ENCODE measurements at places on chromosomes 12 and 14.

DNA sequence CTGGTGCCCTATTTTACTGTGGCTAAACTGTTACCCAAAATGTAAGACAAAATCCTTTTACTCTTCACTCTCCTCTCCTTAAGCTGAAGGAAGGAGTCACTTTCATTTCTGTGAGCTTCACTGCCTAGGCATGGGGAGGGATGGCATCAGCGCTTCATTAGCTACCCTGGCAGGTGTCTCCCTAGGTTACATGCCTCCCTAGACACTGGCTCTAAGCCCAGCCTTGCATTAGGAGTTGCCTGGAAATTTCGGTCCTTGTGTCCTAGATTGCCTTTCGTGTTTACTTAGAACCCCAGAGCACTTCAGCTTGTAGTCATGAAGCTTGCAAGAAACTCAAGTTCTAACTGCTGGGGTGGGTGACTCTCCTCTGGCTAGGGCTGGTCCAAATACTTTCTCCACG, 520.5 kb upstream of the STXBP6 start:
- DNase-seq: no peak

DNA sequence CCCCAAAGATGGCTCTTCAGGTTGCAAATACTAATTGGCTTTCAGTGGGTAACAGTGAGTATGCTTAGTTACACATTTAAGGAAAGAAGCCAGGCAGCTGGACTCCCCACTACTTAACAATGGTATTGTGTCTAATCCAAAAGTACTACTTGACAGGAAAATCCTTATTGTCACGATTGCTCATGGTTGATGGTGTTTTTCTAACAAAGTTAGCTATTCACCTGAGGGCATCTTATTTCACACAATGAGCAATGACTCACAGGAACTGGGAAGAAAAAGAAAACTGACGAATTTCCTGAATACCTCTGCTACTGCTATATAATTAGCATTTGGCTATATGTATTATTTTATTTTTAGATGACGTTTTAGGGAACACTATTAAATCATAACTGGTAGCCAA, 33.4 kb upstream of the ALG10 start:
- no peak for DNase-seq

- no peak for DNase-seq
Observed at GRCh38 chr12:103799857-103800771, 40.9 kb downstream of the NT5DC3 start.

GRCh38 chr12:2414810-2415567, 362.2 kb downstream of the CACNA1C start:
- DNase-seq: no peak

DNA sequence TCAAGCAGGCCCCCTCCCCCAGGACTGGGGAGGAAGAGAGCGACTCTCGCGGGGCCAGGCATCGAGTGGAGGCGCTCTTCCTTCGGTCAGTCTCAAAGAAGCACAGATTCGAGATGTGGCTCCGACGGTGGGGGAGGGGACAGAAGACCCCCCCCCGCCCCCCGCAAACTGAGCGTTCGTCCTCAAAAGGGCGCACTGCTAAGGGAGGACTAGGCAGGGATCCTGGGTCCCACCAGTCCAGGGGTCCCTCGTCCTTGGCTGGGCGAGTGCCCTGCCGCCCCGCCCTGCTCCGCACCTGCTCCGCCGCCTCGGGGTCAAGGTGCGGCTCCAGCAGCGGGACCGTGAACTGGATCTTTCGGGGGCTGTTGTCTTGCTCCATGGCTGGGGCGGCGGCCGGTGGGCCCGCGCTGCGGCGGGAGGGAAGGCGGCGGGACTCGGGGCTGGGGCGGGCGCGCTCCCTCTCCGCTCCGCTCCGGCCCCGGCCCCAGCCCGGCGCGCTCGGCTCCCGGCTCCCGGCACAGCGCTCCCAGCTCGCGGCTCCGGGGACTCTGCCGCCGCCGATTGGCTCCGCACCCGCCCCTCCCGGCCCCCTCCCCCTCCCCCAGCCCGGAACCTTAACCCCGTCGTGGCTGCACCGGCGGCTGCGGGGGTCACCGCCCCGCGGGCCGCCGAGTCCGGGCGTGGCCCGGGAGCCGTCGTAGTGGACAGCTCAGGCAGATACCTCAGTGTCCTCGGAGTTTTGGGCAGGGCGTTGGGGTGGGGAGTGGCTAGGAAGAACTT, at the start of gene PPP1R1A:
TSS of gene PPP1R1A (minus strand) at position 550 of the 780 bp plus-strand sequence. CDS start at position 379, 171 bp downstream.
- DNase-seq: no peak

DNA sequence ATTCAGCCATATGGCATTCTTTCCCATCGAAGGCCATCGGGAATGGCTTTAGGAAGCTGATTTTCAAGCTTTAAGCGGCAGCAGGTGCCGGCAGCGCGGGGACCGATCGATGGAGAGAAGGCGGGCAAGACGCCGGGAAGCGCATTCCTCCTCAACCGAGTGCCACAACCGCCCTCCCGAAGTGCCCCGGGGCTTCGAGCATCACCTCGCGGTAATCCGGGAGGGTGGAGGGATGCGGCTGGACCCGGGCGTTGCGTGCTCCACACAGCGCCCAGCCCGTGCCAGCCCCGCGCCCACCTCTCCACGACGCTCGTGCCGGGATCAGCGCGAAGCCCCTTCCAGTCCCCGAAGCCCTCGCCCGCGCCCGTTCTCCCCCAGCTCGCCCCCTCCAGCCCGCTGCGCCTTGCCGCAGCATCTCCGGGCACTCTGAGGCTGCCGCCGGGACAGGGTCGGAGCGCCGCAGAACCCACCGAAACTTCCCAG, 3.2 kb downstream of the USP44 start:
- peak; percentile 49 for DNase-seq

DNA sequence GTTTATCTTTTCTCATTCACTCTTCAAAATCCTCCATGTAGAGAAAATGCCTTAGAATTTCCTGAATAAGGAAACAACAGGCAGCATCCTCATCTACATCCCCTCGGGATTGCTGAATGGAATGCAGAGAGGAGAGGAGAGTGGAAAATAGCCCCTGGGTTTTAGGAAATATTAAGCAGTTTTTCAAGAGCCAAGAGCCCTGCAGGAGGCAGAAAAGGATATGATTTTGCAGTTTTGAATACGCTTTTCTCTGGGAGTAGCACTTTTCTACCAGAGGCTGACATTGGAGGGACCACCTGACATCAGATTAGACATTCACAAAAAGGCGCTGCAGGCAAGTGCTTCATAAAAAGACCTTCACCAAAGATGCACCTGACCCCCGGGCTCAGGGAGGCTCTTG, 362.2 kb upstream of the SFSWAP start:
- DNase-seq: no peak

GRCh38 chr12:104669089-104669721, 212.5 kb downstream of the CHST11 start:
- no peak for DNase-seq

- no peak for DNase-seq
Observed at GRCh38 chr12:7127916-7128626, 618 bp downstream of the RBP5 start.

DNA sequence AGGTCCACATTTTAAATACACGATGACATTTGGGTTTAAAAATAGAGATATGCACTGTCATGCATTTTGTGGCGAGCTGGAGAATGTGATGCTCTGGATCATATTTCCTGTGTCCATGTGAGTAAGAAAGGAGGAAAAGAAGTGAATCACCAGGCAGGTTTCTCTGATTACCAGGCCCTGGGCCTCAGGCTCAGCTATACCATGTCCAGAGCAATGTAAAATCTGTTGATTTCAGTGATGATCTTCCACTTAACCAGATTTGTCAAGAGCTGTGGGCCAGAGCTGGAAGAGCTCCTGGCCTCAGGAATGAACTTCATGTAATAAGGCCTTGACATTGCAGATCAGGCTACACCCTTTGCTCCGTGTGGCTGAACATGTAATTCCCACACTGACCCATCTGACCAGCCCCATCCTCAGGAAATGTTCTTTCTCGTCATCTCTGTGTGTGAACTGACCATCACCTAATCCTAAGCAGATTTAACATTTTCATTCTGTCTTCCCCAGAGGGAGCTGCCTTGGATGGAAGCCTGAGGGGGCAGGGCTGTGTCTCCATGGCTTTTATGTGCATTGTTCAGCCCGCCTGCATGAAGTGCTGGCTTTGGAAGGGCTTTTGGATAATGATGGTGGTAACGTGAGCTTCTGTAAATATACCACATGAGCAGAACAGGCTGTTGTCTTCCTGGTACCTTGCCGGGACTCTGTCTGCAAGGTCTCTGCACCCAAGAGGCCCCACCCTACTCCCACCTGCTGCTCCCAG, 54.5 kb downstream of the CRACR2A start:
- no peak for DNase-seq

GRCh38 chr12:57124261-57124877, 3.9 kb upstream of the LRP1 start:
- DNase-seq: peak; percentile 84

- no peak for DNase-seq
Observed at GRCh38 chr12:129393357-129393937, 510.4 kb downstream of the TMEM132D start.

DNA sequence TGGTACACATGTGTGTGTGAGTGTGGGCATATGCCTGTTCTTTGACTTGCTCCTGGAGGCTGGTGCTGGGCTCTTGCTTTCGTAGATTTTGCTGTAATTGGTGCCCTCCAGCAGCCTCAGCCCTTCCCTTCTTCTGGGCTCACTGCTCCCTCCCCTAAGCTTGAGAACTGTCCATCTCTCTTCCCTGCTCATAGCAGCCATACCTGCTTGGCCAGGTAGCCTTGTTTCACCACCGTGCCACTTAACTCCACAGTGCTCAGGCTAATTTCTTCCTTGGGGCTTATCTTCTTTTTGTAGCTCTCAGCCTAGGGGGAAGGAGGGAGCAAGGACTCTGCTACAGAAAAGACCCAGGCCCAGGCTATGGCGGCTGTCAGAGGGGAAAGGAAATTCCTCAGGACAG, 19.8 kb downstream of the PLEK2 start:
- DNase-seq: no peak

- no peak for DNase-seq
Observed at GRCh38 chr12:6205761-6206160, 5.6 kb downstream of the CD9 start.

DNA sequence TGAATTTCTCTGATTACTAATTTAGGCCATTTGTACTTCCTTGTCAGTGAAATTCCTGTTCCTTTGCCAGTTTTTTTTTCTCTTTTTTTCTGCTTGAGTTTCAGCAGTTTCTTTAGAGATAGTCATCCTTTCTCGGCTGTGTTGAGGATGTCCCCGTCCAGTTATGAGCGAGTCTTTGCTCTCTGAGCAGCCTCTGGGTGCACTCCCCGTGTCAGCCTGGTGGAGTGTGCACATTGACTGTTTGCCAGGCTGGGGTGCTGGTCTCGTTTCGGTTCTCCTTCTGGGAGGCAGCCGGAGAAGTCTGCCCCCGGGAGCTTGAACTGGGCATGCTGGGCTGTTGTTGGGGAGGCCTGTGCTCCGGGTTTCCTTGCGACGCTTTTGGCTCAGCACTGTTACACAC, 3.0 kb downstream of the PACS2 start:
- peak; percentile 34 for DNase-seq

DNA sequence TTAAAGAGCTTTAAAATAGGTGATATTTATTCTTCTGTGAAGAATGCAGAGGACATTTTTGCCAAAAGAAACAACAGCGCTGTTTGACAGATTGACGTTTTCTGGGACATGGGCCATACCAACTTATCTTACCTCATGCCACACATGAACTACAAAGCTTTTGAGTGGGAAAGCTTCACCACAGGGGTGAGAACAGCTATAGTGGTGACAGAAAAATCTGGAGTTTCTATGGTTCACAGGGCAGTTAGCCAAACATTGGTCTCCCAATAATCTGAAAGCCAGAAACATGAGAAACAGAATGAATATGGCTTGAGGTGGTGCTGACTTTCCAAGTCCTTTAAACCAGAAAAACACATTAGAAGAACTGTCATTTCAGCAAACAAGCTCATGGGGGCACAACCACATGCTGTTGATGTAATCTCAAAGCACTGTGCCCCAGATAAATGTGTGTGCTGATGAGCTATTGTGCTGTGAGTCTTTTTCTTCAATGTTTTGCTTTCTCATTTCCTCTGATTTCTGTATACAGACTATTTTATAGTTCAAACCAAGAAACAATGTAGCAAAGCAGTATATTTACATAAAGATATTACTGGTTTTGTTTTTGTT, 905.4 kb downstream of the SLC16A7 start:
- no peak for DNase-seq

GRCh38 chr12:77189901-77190416, 124.6 kb upstream of the E2F7 start:
- no peak for DNase-seq

DNA sequence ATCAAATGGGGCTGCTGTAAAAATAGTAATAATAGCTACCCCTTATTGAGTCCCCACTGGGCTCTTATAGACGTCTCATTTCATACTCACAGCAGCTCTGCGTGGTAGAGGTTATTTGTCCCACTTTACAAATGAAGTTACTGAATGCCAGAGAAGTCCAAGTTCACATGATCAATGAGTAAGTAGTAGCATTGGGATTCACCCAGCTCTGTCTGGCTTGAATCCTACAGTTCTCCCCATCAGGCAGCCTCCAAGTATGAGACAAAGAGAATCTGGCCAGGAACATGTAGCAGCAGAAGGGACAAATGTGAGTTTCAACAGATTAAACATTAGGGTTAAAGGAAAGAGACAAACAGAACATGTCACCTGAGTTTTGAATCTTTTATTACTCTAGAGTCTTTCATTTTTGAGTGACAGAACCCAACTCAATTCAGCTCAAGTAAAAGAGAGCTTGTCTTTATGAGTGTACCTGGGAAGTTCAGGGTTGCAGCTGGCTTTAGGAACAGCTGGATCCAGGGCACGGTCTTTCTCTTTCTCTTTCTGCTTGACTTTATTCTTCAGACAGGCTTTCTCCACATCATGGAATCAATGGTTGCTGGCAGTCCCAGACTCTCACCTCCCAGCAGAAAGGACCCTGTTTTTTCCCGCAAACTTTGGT, 64.1 kb upstream of the JDP2 start:
- no peak for DNase-seq

- DNase-seq: no peak
Observed at GRCh38 chr14:90943367-90943766, 117.1 kb downstream of the RPS6KA5 start.

GRCh38 chr12:45914090-45914489, 76.3 kb downstream of the SCAF11 start:
- no peak for DNase-seq

GRCh38 chr14:91401751-91402150, 15.9 kb downstream of the CCDC88C start:
- DNase-seq: no peak

DNA sequence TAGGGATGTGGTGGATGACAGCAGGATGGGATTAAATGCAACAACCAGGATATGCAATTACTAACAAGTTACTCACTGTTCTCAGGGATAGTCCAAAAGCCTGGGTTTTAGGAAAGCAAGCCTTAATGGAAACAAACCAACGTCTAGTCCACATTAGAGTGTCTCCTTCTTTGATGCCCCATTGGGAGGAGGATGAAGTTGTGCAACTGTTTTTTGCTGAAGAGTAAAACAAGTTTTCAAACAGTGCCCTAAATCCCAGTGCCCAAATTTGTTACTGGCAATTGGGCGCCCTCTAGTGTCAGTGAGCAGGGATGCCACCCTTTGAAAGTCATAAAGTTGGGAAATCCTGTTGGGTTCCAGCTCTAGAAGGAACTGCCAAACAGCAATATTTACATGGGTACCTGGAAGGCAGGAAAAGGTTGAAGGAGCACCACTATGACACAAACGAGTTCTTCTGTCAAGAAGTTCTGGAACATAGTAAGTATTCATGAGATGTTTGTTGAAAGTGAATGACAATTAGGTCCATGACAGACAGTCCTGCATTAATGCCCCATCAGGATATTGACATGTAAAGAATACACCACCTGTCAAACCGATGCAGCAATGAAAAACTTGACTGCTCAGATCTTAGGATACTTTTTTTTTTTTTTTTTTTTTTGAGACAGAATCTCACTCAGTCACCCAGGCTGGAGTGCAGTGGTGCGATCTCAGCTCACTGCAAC, 11.1 kb upstream of the DPF3 start:
- peak; percentile 65 for DNase-seq

Measured in stimulated activated CD8-positive, alpha-beta memory T cell treated with anti-CD3 and anti-CD28 coated beads, Interleukin-4, amount 100 ng/mL, for 48 hours (primary cell).